ENCODE measurements at places on chromosomes 16 and 17.

DNA sequence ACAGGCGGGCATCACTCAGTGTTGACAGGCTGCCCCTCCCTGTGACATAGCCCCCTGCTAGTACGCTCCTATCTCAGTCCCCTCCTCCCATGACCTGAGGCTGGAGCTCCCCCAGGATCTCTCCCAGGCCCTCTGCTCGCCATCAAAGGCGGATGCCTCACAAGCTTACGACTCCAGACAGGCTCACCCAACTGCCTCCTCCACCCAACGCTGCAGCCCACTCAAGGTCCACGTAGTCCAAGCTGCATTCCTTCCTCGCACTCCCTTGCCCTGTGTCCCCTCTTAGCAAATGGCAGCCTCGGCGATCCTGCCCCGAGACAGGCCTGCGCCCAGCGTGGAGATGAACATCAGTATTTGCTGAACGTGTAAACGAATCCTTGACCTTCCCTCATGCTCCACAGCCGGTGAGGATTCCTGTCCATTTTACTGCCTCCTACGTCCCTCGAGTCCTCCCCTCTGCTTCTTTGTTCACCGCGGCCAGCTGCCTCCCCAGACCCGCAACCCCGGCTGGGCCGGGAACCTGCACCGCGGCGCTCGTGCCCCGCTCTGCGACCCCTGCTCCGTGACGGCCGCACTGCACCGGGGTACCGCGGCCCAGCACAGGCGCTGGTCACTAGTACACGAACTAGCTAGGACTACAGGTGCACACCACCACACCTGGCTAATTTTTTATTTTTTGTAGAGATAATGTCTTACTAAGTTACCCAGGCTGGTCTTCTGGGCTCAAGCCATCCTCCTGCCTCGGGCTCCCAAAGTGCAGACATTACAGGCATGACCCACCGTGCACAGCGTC is 838 bp upstream of the TMEM97 start:
- no peak for DNase-seq

DNA sequence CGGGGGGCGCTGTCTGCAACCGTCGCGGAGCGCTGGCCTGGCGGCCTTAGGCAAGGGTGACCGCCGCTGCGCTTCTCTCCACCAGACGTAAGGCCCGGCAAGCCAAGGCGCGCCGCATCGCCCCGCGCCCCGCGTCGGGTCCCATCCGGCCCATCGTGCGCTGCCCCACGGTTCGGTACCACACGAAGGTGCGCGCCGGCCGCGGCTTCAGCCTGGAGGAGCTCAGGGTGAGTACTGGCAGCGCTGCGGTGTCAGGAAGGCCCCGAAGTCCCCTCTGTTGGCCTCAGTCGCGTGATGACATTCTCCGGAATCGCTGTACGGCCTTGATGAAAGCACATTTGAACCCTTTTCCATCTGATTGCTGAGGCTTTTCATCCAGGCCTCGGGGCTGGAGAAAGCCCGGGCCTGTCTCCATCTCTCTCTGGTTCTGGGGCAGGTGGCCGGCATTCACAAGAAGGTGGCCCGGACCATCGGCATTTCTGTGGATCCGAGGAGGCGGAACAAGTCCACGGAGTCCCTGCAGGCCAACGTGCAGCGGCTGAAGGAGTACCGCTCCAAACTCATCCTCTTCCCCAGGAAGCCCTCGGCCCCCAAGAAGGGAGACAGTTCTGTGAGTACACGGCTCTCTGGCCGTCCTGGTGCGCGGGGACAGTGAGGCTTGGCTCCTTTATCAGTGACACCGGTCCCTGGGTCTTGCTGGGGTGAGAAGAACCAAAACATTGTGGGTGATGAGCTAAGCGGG is 831 bp downstream of the RPL13 start:
- DNase-seq: no peak

DNA sequence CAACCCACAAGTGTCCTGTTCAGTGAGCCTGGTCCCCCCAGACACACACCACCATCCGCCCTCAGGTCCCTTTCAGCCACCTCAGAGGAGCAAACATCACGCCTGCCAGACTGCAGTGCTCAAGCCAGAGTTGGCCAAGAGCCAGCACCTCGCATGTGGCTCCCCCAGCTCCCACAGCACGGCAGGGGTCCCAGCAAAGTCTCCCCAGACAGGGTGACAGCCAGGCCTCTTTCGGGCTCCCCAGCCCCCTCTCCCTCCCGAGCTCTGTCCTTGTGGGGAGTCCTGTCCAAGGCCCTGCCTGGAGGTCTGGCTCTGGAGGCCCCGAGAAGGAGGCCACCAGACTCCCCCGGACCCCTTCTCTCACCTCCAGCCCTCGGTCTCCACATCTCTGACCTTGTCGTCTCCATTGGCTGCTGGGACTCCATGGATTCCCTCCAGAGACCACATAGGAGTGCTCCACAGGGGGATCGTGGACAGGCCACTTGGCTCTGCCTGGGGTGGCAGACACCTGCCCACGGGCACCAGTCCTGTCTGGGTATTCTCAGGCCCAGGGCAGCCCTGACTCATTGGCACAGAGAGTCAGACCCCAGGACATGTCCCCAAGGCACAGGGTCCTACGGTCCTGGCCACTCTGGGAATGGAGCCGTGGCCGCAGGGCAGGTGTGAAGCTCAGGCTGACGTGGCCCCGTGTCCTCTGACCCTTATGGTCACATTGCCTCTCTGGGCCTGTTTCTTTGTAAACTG is 1.8 kb upstream of the MYADML2 start:
- DNase-seq: no peak

GRCh38 chr16:77289331-77289809 is 90.2 kb downstream of the SYCE1L start:
- no peak for DNase-seq

DNA sequence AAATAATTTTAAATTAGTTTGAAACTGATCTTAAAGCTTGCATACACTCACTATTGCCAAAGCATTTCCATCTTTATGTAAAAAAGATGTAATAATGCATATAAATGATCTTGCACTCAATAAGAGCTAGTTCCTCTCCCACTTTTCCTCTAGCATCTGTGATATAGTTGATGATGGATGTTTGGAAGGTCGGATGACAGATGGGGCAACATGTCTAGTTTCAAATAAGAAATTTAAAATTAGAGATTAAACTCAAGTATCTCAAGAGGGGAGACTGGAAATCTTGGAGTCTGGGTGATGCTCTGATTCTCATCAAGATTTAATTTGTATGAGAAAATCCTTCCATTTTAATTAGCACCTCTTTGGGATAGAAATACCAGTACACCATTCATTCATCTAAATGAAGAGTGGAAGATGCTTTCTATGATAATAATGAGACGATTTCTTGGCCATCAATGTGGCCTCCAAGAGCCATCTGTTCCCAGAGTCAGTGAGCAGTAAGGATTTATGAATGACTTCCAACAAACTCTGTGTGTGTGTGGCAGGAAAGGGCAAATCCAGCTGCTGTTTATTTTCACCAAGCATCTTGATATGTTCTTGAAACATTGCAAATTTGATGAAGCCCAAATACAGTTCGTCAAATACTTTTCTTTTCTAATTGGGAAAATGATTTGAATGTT is 616.3 kb upstream of the CDH8 start:
- no peak for DNase-seq

DNA sequence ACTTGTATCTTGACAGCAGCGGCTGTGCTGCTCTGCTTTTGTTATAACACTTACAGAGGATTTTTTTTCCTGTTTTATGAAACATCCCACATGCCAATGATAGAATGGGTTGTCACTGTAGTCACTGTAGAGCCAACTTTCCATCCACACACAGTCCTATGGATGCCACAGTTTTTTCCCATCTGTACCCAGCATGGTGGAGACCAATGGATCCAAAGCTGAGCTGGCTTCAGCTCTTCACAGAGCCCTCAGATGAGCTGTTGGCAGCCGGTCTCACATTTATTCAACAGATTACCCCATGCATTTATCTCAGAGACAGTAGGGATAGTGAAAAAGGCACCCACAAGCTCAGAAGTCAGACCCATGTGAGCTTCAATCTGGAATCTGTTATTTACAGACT is 91.4 kb upstream of the CACNG5 start:
- no peak for DNase-seq

- DNase-seq: no peak
Measured at GRCh38 chr17:877630-878029, 95.5 kb downstream of the MRM3 start.

GRCh38 chr17:6303664-6304063 is 131.3 kb downstream of the AIPL1 start:
- no peak for DNase-seq

- no peak for DNase-seq
Measured at GRCh38 chr16:50879873-50880695, 138.2 kb downstream of the CYLD start.

DNA sequence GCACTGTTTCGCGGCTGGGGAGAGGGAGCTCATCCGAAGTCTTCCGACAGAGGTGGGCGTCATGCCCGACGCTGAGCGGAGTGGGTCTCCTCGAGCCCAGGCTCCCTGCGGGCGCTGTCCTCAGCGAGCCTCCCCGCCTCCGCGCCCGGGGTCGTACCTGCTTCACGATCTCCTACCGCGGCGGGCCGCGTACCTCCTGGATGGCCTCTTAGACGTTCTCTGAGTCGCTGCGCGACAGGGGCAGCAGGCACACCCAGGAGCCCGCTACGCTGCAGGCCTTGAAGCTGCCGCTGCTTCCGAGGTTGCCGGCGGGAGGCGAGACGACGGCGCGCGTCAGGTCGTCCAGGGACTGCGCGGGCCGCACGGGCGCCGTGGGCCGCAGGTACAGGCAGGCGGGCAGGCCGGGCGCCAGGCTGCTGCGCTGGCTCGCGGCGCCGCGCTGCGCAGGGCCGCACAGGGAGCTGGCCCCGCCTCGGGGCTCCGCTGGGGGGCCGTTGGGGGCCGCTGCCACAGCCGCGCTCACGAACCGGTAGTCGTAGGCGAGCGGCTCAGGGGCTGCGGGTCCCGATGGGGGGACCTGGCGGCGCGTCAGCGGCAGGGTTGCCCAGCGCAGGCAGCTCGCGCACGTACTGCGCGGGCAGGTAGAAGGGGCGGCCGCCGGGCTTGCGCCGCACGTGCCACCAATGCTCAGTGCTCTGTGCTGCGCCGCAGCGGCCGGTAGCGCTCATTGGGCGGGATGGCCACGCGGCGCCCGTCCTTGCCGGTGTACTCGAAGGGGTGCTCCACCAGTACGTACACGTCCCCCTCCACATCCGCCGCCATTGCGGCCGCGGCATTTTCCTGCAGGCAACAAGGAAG is 116.4 kb upstream of the SMURF2 start:
- DNase-seq: no peak

DNA sequence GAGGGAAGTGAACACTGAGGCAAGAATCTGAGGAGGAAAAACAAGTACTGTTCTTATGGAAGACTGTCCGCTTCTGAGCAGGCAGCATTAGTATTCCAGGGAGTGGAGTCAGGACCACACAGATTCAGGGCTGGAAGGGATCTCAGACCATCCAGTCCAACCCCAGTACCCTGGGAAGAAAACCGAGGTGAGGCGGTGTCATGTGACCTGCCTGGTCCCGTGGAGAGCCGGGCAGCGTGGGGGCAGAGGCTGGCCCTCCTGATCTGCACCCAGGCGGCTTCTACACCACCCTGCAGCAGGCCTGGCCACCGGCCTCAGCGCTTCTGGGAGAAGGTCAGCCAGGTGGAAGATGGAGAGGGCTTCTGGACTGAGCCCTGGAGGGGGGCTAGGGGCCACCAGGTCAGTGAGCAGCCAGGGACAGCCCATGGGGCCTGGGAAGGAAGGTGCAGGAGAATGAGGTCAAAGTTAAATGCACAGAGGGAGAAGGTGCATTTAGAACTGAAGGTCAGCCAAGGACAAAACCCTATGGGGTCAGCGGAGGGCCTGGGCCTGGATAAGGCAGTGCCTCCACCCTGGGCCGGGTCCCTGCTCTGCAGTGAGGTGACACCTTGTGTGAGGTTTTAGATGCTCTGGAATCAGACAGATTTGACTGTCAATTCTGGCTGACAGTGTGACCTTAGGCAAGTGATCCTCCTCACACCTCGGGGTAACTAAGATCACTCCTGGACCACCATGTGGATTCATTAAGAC is 45.9 kb downstream of the VAC14 start:
- DNase-seq: no peak

- DNase-seq: no peak
Measured at GRCh38 chr17:81258292-81258691, 19.2 kb downstream of the NDUFAF8 start.

DNA sequence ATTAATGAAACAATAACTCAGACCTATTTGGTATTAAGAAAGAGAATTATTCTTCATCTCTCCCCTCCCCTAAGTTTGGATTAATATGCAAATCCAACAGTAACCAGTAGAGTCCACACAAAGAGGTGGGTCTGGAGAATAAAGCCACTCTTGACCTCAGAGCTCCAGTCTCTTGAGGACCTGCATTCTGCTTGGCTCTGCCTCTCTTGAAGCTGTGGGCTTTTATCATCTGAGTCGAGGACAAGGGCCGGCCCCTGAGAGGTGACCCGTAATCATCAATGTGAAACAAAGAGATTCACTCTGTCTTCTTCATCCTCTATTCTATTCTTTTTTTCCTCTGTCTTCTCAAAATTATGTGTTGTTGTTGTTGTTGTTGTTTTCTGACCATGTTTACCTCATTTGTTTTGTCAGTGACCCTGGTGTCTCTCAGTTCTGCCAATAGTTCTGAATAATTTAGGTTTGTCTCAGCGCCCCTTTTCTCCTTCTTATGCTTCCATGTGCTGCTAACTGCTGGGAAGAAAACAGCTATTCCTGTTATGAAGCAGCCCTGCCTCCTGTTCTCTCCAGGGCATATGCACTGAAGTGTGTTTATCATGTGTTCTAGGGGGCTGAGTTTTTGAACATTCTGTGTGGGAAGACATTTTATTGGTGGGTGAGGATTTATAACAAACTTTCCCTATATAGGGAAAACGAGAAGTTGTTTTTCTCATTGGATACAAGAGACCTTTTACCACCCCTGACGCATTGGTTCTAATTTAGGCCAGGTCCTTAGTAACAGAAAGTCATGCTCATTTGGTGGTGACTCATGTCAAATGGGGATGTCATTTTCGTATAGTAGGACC is 135.8 kb downstream of the TRIM37 start:
- no peak for DNase-seq

- DNase-seq: no peak
Measured at GRCh38 chr17:76848670-76849069, 19.5 kb upstream of the MGAT5B start.

GRCh38 chr17:81295031-81295675 is at the start of gene SLC38A10:
Gene SLC38A10, minus strand, starts transcription at chr17:81295307. Its CDS starts 386 bp downstream, at chr17:81294921.
- peak; percentile 64 for DNase-seq

DNA sequence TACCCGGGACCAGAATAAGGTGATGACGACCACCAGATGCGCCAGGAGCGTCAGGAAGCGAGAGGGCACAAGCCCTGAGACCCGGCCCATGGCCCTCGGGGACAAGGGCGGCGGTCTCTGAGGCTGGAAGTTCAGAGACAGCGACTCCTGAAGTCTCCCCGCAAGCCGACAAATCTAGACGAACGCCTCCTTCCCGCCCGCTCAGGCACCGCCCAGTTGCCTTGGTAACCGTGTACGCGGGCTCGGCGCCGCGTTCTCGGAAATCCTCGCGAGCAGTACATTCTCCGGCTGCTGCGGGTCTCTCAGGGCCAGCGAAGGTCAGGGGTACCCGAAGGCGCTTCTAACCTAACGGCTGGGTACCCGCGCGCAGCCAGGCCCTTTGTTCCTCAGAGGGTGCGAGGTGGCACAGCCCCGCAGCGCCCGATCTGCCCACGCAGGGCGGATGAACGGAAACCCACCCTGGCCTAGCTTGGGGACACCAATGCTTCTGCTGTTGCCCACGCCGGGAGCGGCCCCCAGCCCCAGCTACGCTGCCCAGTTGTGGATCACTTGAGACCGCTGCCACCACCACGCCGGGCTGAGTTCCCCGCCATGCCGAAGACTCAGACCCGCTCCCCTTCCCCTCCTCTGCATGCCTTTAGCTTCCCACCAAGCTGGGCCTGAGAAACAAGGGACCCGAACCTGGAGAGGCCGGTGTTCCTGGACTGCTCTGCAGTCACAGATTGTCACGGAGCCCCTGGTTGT is at the start of gene TMEM107:
Gene TMEM107 (minus strand): TSS at position 184 of the 744 bp plus-strand sequence. CDS start 94 bp downstream, at position 90.
- no peak for DNase-seq
